Retina (tissue), 1 donor: ENCODE measurements at places on chromosomes 13 and 19.

- DNase-seq: no peak
Measured at GRCh38 chr13:108527844-108528243, 101.6 kb upstream of the MYO16 start.

DNA sequence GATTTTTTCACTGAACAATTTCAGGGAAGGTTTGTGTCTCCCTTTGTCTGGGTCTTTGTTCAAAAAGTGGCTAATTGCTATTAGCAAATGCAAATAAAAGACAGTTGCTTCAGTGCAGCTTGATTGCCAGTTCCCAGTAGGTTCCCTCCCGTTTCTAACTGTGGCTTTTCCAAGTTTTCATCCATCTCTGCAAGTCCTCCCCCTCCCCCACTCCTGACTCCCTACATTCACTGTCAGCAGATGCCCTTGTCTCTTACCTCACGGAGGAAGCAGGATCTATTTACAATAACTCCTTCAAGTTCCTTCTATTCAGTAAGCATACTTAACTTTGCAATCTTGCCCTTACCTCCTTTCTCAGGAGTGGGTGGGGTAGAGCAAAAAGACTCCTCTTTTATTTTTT is 55.4 kb upstream of the SCEL start:
- DNase-seq: peak; percentile 42

GRCh38 chr13:73684750-73685149 is 449.5 kb downstream of the KLF12 start:
- DNase-seq: no peak

DNA sequence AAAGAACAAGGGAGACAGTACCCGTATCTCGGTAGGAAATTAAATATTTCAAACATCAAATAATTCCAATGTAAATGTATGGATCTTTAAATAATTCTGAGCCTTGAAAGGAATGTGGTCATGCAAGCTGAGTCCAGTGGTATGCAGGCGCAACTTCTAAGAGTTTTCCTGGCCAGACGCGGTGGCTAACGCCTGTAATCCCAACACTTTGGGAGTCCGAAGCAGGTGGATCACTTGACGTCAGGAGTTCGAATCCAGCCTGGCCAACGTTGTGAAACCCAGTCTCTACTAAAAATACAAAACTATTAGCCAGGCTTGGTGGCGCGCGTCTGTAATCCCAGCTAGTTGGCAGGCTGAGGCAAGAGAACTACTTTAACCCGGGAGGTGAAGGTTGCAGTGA is 1.1 kb upstream of the ZNF845 start:
- DNase-seq: no peak

GRCh38 chr13:24301434-24301833 is 7.9 kb upstream of the C1QTNF9 start:
- DNase-seq: no peak

- DNase-seq: peak; percentile 96
Measured at GRCh38 chr19:15836330-15837220, 21.1 kb upstream of the OR10H1 start.

DNA sequence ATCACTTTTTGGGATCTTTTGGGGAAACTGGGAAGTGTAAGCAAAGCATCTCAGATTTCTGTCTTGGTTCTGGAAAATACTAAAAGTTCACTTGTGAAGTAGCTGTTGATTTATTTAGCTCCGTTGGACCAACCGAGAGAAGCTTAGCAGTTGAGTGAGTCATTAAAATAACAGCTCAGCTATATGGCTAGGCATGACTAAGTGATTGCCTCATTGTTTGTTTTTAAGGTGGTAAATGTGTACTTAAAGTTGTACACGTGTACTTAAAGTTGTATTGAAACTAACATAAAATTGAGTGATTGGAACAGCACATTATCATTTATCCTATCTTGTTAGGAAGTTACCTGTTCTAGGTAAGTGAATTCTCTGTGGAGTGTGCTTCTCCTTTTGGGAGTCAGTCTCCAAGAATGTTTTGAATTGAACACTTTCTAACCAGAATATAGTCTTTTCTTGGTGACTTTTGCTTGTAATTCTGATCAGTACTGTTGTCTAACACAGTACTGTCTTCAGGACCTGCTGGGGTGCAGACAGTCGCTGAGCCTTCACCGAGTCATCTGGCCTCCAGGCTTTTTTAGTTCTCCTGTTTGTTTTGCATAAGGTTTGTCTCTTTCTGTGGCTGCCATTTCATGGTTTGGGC is 2.9 kb upstream of the DCUN1D2 start:
- DNase-seq: no peak

GRCh38 chr19:40394816-40395210 is 4.8 kb upstream of the HIPK4 start:
- no peak for DNase-seq
